ENCODE measurements at places on chromosomes 3 and 15.

DNA sequence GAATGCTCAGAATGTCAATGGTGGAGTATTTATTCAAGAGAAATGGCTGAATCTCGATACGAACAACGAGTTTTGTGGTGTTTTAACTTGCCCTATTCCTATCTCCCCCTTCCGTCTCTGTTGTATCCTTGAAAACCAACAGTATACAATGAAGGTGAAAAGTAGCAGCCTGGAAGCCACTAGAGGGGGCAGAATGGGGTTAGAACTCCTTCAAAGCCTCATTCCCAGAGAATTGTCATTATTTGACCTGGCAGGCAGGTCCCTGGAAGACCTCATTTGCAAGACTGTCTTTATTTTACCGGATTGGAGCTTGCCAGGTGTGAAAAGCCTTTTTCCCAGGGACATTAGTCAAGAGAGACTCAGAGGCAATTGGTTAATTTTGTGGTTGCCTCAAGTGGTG is 139.4 kb downstream of the LRRC28 start:
- no peak for DNase-seq

DNA sequence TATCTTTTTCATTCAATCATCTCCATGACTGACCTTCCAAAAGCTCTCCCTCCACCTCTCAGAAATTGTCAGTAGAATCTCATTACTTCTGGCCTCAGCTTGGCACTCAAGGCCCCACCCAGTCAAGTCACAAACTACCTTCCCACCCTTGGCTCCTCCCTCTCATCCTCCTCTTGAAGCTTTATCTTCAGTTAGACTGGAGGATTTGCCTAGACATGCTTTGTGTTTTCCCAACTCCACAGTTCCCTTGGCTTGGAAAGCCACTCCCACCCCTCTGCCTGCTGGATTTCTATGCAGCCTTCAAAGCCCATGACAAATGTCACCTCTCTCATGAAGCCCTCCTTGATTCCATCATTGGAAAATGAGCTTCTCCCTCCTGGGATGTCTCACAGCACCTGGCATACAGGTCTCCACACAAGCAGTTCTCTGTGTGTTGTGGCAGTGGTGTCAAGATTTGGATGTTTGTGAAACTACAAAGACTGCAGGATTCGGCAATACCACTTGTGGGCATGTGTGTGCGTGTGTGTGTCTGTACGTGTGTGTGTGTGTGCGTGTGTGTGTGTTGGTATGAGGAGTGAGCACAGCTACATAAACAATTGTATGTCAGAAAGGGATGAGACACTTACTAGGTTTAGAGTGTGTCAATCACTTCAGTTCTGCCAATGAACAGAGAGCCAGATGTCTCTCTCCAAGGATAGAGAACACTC is 45.3 kb upstream of the VPS8 start:
- no peak for DNase-seq

GRCh38 chr3:125591116-125591760 is 4.1 kb downstream of the OSBPL11 start:
- no peak for DNase-seq

GRCh38 chr3:191070762-191071403 is 128.2 kb upstream of the OSTN start:
- DNase-seq = no peak

- peak; percentile 81 for DNase-seq
These were observed 195.6 kb downstream of the RPLP1 start for GRCh38 chr15:69648212-69648611.

- DNase-seq = no peak
These were observed 53.4 kb upstream of the POMGNT2 start for GRCh38 chr3:43159131-43159875.

GRCh38 chr15:25368850-25369249 is 70.0 kb downstream of the UBE3A start:
- DNase-seq = no peak

DNA sequence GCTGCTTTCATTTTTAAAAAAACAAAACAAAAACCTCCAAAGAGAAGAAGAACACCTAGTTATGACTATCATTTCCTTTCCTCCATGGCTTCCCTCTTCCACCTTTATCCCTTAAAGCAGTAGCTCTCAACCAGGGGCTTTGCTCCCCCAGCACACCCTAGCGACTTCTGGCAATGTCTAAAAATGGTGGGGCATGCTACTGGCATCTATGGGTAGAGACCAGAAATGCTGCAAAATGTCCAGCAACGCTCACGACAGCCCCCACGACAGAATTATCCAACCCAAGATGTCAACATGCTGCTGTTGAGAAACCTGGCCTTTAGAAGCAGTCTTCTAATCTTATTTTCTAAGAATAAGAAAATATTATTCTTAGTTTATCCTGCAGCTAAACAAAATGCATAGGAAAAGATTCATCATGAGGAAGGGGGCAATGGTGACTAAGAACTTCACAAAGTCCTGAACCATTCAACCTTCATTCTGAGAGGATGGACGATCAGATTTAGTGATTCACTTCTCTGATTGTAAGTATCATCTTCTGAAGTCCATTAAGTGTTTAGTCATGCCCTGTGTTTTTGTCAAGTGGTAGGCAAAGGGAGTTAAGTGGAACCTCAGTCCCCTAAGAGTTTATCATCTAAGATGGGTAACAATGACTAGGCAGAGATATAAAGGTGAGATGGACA is 81.7 kb downstream of the CCNL1 start:
- no peak for DNase-seq

GRCh38 chr15:63466378-63467192 is 37.8 kb upstream of the USP3 start:
- DNase-seq = peak; percentile 15

DNA sequence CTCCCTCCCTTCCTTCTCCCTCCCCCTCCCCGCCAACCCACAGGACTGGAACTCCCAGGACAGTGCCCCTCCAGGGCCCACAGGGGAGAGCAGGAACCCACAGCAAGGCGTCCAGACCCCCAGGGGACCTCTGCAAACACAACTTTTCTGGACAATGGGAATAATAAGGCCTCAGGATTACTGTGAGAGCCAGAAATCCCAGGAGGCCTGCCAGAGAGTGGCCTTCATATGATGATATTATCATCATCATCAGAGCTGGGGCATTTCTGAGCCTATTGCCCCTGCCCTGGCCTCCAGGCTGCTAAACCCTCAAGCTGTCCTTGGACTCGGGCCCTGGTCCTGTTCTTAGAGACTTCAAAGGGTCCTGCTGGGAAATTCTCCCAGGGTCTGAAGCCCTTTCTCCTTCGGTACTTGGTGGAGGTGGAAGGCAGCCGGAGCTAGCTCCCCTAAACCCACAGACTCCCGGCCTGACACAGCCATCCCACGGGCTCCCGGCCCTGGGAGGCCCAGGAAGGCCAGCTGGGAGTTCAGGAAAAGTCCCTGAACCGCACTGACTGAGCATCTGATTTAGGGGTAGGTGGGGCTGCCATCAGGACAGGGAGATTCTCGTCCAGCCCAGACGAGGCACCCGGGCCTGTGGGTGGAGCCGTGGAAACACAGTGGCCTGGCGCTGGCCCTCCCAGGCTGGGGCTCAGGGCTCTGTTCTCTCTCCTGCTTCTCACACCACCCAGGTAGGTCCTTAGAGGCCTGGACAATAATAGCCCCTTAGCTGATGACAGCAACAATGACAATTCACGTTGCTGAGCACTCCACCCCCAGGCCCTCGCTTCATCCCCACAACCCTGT is 4.9 kb downstream of the CALML4 start:
- peak; percentile 33 for DNase-seq

- DNase-seq = no peak
These were observed 281.7 kb downstream of the XXYLT1 start for GRCh38 chr3:194989241-194989640.

- DNase-seq = no peak
These were observed 893.0 kb downstream of the DIPK2A start for GRCh38 chr3:144864646-144865045.

- no peak for DNase-seq
These were observed 2.9 kb downstream of the RBPMS2 start for GRCh38 chr15:64772488-64772887.

DNA sequence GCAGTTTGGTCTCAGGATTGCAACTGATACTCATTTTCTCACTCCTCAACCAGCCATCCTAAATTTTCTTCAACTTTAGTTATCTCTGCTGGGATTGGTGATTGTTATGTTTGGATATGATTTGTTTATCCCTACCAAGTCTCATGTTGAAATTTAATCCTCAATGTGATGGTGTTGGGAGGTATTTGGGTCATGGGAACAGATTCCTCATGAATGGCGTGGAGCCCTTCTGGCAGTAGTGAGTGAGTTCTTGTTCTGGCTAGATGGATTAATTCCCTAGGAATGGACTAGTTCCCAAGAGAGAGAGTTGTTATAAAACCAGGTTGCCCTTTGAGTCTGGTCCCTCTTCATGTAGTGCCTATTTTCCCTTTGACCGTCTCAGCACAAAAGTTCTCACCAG is 399.9 kb downstream of the SQOR start:
- no peak for DNase-seq

DNA sequence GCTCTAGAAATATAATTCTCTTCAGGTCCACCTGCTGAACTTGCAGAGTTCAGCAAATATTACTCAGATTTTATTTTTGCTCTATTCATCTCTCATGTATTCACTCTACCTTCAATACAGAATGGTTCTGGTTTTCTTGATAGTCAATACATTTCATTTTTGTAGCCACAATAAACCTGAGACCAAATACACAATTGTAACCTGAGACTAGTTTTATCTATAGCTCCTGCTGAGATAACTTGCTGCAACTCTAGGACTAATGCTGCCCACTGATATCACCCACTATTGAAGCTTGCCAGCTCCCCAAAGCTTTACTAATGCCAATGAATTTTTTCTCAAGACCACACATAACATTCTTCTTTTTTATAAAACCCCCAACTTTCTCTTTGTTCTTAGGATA is 229.3 kb downstream of the NSUN3 start:
- DNase-seq = no peak

DNA sequence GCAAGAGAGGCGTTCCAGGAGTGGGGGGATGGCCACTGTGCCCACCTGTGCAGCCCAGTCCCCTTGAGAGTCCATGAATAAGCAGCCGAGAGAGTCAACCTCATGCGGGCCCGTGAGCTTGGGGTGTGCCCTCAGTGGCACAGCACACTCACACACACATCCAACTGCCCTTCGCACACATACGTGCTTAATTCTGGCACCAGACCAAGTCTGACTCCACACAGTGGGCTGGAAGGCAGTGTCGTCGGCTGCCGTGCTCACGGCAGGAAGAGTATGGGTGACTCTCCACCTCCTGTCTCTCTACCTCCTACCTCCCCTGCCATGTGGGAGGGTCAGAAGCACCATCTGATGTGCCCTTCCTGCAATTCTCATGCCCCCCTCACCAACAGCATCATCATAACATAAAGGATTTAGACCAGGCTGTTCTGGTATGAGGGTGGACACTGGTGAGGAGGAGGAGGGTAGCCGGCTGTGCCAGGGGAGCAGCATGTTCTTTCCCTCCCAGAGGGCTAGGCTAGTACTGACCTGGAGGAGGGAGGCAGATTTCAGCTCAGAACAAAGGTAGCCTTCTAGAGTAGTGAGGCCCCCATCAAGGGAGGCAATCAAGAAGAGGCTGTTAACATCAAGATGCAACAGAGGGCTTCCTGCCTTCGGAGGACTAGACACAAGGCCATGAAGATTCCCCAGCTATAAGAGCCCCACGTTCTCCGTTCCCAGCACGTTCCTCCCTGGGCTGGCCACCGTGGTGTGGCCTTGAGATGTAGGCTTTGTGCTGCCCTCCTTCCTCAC is 5.3 kb upstream of the STRA6 start:
- no peak for DNase-seq

GRCh38 chr3:164533275-164533674 is 545.0 kb downstream of the SI start:
- DNase-seq = peak; percentile 59

DNA sequence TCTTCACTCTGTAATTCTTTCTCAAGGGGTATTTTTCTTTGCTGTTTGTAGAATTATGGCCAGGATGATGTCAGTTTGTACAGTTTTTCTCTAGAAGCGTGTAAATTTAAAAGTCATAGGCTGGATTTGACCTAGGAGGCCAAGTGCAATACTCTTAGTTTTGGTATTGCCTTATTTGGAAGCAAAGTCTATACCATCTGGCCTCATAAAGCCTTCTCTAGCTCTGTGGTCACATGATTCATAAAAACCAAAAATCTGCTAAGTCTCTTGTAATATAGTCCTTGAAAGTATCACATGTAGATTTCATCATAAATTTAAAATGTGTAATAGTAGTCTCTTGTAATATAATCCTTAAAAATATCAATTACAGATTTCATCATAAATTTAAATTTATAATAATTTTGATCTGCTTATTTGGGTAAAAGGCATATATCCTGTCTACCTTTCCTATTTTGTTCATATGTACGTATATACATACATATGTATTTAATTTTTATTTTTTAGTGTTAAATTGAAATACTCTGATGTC is 25.6 kb downstream of the TEX9 start:
- no peak for DNase-seq

GRCh38 chr3:124117486-124117885 is 125.6 kb upstream of the ROPN1 start:
- DNase-seq = no peak

DNA sequence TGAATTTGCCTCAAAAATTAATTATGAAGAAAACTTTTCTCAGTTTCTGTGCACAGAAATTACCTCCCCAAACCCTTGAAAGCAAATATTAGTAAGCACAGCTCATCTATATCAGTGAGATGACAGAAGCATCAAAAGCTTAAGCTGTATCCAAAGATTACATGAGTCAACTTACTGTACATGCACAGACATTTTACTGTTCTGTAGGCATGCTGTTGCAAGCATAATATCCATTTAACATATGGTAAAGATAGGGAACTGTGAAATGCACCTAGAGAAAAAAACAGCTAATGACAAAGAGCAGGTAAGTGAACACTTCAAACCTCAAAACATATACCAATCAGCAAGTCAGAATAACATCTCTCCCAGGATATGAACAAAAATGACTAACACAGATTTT is 20.9 kb downstream of the SHOX2 start:
- DNase-seq = no peak

GRCh38 chr3:186277268-186277909 is 84.6 kb downstream of the DGKG start:
- peak; percentile 40 for DNase-seq

GRCh38 chr15:31905054-31905453 is 125.3 kb upstream of the CHRNA7 start:
- DNase-seq = peak; percentile 25

- DNase-seq = no peak
These were observed 418.3 kb upstream of the CDIN1 start for GRCh38 chr15:36161108-36161507.

- DNase-seq = no peak
These were observed 654.1 kb downstream of the EDEM1 start for GRCh38 chr3:5841599-5841998.

- no peak for DNase-seq
These were observed 207.4 kb downstream of the EPHA6 start for GRCh38 chr3:97021778-97022177.

- no peak for DNase-seq
These were observed 39.2 kb upstream of the SPSB4 start for GRCh38 chr3:141011997-141012262.

DNA sequence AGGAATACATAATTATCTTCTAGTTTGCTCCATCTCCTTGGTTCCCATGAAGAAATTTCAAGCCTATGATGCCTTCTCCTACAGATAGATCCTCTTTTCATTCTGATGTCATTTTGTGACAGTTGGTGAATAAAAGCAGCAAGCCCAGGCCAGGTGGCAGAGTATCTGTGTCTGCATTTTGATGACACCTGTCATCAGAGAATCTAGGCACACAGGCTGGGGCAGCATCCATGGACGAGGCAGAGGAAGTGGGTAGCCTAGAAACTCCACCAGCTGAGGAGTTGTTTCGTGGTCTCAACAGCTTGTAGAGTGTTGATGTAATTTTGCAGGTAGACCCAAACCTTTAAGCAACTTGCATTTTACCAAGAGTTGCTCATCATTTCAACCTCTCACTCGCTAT is 269.8 kb downstream of the FEZF2 start:
- DNase-seq = no peak
